H4 (cell line): ENCODE measurements at places on chromosomes 1 and 21. TPM values are rescaled to one million over a fixed set of nuclear protein-coding genes. Genes with fewer than 3 reads are reported as not detected.

Gene EXTL1
- total RNA-seq, result not detected in 2 replicates

Gene GPR37L1
- total RNA-seq, result 0.02 TPM in 1 of 2 replicates, not detected in the other

Gene GON4L
- 7.1 and 11.0 TPM in 2 replicates for total RNA-seq

Gene GBP1
- 18.7 and 23.5 TPM in 2 replicates for total RNA-seq

Gene PTAFR
- total RNA-seq, result 0.04 TPM in 1 of 2 replicates, not detected in the other

Gene ADGRL2
- 29.4 and 36.4 TPM in 2 replicates for total RNA-seq

Gene CCDC185
- not detected in 2 replicates for total RNA-seq

Gene KRTAP22-1
- not detected in 2 replicates for total RNA-seq

Gene HTR6
- total RNA-seq, result not detected in 2 replicates

Gene LCA5L
- total RNA-seq, result 1.4 TPM in 2 replicates

Gene FCGR3A
- not detected in 2 replicates for total RNA-seq

Gene TTC39A
- 0.83 and 3.5 TPM in 2 replicates for total RNA-seq

Gene DCDC2B
- not detected in 2 replicates for total RNA-seq

Gene BATF3
- total RNA-seq, result 3.8 and 6.5 TPM in 2 replicates

Gene KLF17
- not detected in 2 replicates for total RNA-seq

Gene TRIM58
- not detected in 2 replicates for total RNA-seq

Gene CAPN8
- total RNA-seq, result not detected in 2 replicates

Gene TTLL7
- 5.9 and 9.0 TPM in 2 replicates for total RNA-seq

Gene BCL2L15
- total RNA-seq, result not detected in 2 replicates

Gene PTPRC
- 0.14 TPM in 1 of 2 replicates, not detected in the other for total RNA-seq

Gene TXNIP
- total RNA-seq, result 101 and 102 TPM in 2 replicates

Gene SLC25A44
- total RNA-seq, result 17.7 and 17.8 TPM in 2 replicates

Gene PDPN
- 2.6 and 3.6 TPM in 2 replicates for total RNA-seq

Gene MX2
- total RNA-seq, result 36.7 and 38.6 TPM in 2 replicates

Gene GJA9
- not detected in 2 replicates for total RNA-seq

Gene SPRR4
- not detected in 2 replicates for total RNA-seq

Gene OBSCN
- 1.1 and 2.4 TPM in 2 replicates for total RNA-seq

Gene ASPM
- total RNA-seq, result 18.2 and 28.4 TPM in 2 replicates

Gene TMEM54
- 81.8 and 118 TPM in 2 replicates for total RNA-seq

Gene DENND1B
- 7.3 and 7.4 TPM in 2 replicates for total RNA-seq

Gene PLEKHO1
- total RNA-seq, result 24.9 and 25.9 TPM in 2 replicates

Gene DPT
- 0.15 TPM in 1 of 2 replicates, not detected in the other for total RNA-seq

Gene SPRR2F
- total RNA-seq, result not detected in 2 replicates

Gene CLEC20A
- total RNA-seq, result not detected in 2 replicates

Gene KRTAP19-3
- not detected in 2 replicates for total RNA-seq

Gene DNAJC28
- total RNA-seq, result 1.2 and 3.1 TPM in 2 replicates

Gene HRNR
- total RNA-seq, result not detected in 2 replicates

Gene LRRC8B
- total RNA-seq, result 2.4 and 3.1 TPM in 2 replicates

Gene GBP4
- total RNA-seq, result 1.0 and 2.5 TPM in 2 replicates

Gene IER5
- total RNA-seq, result 4.7 and 6.0 TPM in 2 replicates

Gene TGFBR3
- total RNA-seq, result 3.4 and 4.2 TPM in 2 replicates

Gene STRIP1
- total RNA-seq, result 16.9 and 17.7 TPM in 2 replicates

Gene NFASC
- 3.1 and 3.2 TPM in 2 replicates for total RNA-seq

Gene SPATA1
- 0.17 TPM in 1 of 2 replicates, not detected in the other for total RNA-seq
